Activated CD8-positive, alpha-beta T cell treated with anti-CD3 and anti-CD28 coated beads, Interleukin-2, amount 10 ng/mL, durations not matched to agents 7 days and 5 days (primary cell): ENCODE measurements at places on chromosomes 3 and 15. TPM values are rescaled to one million over a fixed set of nuclear protein-coding genes. Genes with fewer than 3 reads are reported as not detected.

GRCh38 chr3:13009132-13009945 is 63.9 kb downstream of the IQSEC1 start:
- DNase-seq: peak; percentile 73

DNA sequence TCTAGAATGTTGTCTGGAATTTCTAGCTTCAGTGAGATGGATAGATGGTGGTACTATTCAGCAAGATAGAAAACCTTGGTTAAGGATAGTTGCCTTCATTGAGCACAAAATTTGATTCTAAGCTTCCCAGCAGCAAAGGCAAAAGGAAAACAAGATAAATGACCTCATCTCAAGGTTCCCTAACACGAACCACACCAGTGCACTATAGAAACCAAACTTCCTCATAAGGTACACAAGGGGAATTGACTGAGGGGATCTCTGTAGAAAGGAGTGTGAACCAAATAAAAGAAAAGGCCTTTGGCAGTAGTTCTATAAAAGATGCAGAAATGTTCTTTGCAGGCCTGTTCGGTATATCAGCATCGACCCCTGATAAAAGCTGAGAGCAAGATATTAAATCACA is 288.9 kb downstream of the SHQ1 start:
- no peak for DNase-seq

- DNase-seq: no peak
Observed at GRCh38 chr15:60620708-60621107, 141.8 kb upstream of the ICE2 start.

DNA sequence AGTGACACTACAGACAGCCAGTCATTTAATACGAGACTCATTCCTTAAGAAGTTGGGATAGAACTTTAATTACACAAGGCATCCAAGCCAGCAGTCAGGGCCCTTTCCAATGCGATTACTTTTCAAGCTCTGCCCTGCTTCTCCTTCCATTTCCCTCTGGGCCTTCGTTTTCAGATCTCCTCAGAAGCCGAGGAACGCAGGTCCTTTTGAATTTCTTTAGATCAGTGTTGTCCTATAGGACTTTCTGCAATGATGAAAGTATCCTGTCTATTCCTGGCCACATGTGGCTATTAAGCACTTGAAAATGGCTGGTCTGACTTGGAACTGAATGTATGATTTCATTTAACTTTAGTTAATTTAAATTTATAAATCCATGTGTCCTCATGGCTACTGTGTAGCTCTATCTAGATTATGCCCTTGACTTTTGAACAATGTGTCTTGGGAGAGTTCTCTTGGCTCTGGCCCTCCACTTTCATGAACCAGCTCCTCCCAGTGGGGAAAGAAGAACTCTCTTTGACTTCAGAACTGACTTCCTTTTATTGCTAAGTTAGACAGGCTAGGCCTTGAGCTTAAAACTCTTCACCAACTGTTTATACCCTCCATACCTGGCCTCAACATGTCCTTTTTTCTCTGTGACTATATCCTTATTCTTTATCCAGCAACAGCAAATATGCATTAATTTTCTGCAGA is 22.6 kb downstream of the TGFBR2 start:
- DNase-seq: peak; percentile 53

DNA sequence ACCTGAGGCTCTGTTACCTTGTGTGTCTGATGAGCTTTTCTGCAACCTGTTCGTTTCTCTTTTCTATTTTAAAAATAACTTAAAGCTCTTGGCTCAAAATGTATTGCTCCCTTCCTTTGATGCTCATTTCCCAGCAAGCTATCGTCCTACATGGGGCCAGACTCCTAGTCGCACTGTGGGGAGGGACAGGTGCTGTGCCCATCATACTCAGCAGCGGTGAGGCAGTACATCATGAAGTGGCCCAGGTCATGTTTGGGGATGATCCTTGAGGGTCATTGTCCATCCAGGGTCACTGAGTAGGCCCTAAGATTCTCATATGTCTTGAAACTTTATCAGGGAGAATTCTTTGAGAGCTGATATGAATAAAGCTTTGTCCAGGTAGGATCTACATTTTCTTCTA is 41.1 kb downstream of the PTH1R start:
- DNase-seq: no peak

DNA sequence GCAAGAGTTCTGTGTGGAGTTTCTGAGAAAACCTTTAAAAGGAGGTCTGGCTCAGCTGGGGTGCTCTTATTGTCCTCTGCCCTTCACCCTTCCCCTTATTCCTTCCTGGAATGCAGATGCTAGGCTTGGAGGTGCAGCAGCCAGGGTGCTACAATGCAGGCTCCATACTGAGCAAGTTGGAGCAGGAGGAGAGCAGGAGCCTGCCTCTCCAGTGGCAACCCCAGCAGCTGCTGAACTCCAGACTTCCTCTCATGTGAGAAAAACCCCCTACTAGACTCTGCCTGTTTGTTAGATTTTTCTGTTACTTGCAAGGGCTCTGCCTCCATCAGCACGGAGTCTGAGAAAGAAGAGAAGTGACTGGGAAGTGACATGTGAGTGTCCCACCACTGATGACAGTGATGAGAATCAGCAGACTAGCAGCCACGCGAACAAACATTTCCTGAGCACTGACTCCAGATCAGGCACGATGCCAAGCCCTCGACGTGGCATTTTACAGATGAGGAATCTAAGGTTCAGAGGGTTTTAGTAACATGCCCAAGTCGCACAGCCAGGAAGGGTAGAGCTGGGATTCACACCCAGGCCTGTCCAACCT is 16.1 kb upstream of the RARRES1 start:
- DNase-seq: no peak

DNA sequence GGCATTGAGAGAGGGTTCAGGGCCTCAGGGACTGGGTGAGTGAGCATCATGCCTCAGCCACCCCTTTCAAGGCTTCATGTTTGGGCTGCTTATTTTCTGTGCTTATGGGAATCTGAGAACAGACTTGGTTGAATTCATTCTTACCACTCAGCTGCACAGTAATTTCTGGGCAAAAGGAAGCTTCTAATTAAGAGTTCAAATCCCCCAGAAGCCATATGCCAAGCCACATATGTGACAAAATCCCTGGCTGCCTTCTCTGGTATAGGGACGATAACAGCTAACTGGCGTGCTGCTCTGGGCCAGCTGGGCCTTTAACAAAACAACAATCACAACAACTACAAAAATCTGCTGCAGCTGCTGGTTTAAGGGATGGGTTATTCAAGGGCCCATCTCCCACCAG is 181.0 kb upstream of the ANKRD28 start:
- DNase-seq: no peak

DNA sequence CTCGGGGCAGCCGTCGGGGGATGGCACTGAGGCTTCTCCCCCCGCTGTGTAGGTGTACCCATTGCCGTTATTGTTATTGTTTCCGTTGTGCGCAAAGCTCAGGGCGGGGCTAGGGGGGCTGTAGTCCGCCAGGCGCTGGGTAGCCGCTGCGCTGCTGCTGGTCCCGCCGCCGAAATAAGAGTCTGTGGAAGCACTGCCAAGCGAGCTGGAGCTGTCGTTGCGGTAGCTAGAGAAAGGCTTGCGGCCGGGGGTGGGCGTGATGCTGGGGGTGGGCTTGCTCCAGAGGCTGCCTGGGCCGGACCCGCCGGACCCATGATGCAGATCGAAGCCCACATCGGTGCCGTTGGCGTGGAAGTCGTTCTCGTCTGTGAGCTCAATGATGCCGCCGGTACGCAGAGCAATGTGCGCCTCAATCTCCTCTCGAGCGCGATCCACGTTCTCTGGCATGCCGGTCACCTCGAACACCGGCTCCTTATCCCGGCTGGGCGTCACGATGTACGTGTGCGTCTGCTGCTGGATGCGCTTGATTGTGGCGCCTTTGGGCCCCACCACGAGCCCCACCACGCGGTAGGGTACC is 1.9 kb downstream of the MEX3B start:
- DNase-seq: no peak

DNA sequence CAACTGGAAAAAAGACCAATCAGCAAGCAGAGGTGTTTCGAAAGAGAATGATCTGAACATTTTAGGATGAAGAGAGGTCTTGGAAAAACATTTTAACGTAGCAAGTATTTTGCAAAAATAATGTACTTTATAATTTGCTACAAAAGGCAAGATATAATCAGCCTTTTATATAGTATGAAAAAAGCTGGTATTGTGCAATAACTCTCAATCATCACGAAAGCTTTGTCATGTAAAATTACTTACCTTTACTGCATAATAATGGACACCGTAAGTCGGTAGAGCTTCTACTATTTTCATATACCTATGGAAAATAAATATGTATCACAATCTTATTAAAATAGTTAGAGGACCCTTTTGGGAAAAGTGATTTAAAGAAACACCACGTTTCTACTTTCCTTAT is 95.7 kb upstream of the LMOD3 start:
- DNase-seq: no peak

DNA sequence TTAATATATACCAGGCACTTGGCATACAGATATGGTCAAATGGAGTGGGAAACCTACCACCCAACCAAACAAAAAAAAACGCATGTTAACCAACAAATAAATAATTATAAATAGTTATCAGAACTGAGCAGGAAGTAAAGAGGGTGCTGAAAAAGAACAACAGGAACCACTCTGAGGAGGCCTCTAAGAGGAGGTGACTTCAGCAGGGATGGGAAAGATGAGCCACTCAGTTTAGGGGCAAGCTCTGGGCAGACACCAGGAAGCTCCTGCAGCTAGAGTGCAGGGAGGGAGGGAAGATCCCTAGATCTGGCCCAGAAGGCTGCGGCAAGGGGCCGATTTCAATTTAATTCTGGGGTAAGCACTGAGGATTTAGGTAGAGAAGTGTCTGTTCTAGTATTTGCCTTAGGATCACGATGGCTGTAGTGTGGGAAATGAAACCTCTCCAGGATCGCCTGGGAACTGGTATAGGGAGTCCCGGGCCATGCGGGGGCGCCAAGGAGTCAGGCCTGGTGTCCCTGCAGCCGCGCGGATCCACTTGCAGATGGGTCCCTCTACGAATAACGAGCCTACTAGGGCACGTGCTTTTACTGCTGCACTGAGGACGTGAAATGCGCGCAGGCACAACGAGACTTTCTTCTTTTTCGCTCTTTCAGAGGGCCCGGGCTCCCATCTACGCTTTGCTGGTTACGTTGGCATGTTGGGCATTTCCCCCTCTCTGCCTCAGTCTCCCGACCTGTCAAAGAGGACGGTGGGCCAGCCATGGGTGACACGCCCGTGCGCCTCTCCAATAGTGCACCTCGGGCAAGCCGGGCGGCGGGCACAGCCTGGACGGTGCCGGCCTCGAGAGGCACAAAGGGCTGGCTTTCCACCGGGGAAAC is 1.5 kb upstream of the LIMD1 start:
- DNase-seq: peak; percentile 81

GRCh38 chr3:170081079-170081741 is 43.4 kb downstream of the GPR160 start:
- no peak for DNase-seq

Gene MAP4
- 120 TPM for total RNA-seq

Gene BFSP2
- 0.42 TPM for total RNA-seq

Gene SMCO1
- 0.13 TPM for total RNA-seq

Gene MAP1A
- total RNA-seq: 5.3 TPM

Gene NEDD4
- 5.7 TPM for total RNA-seq

Gene SLC7A14
- not detected for total RNA-seq

Gene ISG20
- total RNA-seq: 141 TPM

Gene CYP1A1
- 4.7 TPM for total RNA-seq

Gene ACTRT3
- total RNA-seq: 0.66 TPM

Gene SERPINI1
- total RNA-seq: 1.2 TPM

Gene MME
- total RNA-seq: not detected
